ENCODE measurements at places on chromosomes 16 and 17. TPM values are rescaled to one million over a fixed set of nuclear protein-coding genes. Genes with fewer than 3 reads are reported as not detected.

DNA sequence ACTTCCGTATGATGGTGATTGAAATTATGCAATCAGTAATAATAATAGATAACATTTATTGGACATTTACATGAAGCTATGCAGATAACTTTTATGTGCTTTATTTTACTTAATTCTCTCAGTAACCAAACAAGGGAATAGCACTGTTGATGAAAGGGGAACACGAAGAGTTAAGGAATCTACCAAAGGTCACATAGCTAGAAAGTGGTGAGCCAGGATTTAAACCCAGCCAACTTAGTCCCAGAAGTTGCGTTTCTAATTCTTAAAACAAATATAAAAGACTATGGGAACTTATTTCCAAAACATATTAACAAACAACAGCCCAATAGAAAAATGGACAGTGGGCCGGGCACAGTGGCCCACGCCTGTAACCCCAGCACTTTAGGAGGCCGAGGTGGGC, 9.7 kb downstream of the SPNS3 start:
- DNase-seq, result no peak

PLCD3 gene
- total RNA-seq, result 130 TPM

DNA sequence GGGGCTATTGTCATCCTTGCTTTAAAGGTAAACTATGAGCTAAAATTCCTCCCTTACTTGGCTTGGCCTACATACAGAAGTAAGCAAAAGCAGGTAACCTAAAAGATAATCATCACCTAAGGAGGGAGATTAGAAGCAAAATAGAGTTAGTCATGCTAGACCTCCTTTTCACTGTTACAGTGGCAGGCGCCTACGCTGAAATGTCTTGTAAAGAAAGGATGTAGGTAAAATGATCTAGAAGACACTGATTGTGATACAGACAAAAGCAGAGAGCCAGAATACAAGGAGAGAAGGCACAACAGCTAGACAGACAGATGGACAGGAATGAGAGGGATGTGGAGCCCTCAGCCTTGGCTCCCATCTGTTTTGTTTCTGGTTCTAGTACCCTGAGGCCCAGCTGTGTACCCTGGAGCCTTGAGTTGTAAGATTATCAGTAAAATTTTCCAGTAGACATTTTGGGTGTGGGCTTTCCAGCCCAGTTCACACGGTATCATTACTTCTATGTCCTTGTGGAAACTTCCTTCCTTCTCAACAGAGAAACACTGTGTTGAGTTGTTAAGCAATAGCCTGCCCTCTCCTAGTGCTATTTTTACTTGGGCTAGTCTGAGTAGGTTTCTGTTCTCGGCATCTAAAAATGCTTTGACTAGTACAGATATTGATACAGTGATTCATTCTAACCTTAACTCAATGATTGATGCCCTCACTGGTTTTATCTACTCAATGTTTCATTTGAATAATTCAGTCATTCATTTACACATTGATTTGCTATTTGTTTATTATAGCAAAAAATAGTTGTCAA, 7.7 kb upstream of the C16orf78 start:
- no peak for DNase-seq

GRCh38 chr16:65122724-65123395, 997 bp upstream of the CDH11 start:
- no peak for DNase-seq

SCGB1C2 gene
- total RNA-seq, result not detected

DNA sequence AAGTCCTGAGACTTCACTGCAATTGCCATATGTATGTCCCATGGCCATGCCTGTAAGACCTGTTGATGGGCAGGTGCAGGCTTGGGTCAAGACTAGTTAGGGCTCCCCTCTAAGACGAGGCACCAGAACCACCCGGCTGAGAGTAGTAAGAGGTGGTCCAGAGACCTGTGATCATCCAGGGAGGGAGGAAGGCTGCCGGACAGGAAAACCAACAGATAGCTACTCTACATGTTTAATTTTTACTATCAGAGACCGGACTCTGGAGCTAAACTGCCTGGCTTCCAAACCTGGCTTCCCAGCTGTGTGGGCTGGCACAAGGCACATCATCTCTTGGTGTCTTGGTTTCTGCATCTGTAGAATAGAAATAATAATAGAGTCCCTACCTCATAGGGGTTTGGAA, 73.0 kb downstream of the ERCC4 start:
- DNase-seq, result no peak

- DNase-seq, result no peak
These were observed 88.2 kb downstream of the STX8 start for GRCh38 chr17:9487406-9487805.

CACNG5 gene
- not detected for total RNA-seq

DNA sequence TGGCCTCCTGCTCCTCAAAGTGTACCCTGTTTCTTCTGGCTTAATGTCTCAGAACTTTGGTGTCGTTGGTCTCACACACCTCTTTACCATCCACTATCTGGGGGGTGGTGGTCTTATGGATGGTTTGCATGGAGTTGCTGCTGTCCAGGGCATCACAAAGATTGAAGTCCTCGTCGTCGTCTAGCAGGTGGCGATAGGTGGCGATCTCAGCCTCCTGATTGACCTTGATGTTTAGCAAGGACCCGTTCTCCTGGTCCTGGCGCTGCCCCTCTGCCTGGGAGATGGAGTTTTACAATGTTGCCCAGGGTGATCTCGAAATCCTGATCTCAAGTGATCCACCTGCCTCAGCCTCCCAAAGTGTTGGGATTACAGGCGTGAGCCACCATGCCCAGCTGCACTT, 31.1 kb upstream of the HELZ start:
- peak; percentile 49 for DNase-seq

RGS11 gene
- 0.55 TPM for total RNA-seq

GRCh38 chr16:74577882-74578366, 29.0 kb downstream of the GLG1 start:
- DNase-seq, result peak; percentile 24

GRCh38 chr16:55993088-55993487, 117.9 kb upstream of the CES5A start:
- DNase-seq, result no peak

- DNase-seq, result no peak
These were observed 35.9 kb downstream of the FZD2 start for GRCh38 chr17:44593156-44593555.

NKD1 gene
- 0.13 TPM for total RNA-seq

- DNase-seq, result no peak
These were observed 6.4 kb downstream of the ATP1B2 start for GRCh38 chr17:7656958-7657609.

DNA sequence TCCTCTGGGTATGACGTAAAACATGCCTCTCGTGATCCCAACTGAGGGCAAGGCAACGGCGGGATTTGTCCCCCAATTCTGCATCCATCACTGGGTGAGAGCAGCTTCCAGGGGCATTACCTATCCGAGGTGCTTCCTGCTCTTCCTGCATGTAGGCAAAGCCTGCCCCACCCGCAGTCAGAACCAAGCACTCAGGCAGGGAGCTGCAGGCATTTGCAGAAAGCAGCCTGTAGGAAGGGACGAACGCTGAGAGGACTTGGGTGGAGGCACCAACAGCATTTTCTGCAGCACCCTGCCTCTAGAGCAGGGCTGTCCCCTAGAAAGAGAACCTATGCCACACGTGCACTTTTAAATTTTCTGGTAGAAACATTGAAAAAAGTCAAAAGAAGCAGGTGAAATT, 5.5 kb downstream of the BCO1 start:
- no peak for DNase-seq

LRRC36 gene
- 0.46 TPM for total RNA-seq

DNA sequence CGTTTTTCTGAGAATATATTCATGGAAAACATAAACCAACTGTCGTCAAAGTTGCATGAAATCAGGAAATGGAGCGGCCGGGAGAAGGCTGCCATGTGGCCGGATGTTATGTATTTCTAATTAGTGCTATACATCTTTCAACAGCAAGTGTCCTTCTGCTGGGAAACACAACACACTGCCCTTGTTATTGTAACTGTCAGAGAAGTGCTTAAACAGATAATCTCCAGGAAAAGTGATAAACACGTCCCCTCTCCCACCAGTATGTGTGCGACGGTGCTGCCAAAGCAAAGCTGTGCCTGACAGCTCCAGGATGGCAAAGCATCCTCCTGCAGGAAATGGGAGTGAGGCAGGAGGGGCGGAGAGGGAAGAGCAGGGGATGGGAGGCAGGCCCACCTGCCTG, 111.8 kb downstream of the SMG6 start:
- no peak for DNase-seq

DNA sequence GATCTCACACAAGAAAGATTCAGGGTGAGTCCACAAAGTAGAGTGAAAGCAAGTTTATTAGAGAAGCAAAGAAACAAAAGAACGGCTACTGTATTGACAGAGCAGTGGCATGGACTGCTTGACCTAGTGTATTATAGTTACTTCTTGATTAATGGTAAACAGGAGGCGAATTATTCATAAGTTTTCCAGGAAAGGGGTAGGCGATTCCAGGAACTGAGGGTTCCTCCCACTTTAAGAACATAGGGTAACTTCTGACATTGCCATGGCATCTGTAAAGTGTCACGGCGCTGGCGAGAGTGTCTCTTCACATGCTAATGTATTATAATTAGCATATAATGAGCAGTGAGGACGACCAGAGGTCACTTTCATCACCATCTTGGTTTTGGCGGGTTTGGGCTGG, 93.2 kb downstream of the CACNG3 start:
- DNase-seq, result no peak
